ENCODE measurements at places on chromosomes 6 and 20. TPM values are rescaled to one million over a fixed set of nuclear protein-coding genes. Genes with fewer than 3 reads are reported as not detected.

Gene NHLRC1
- total RNA-seq: 1.2 TPM

Gene BAK1
- total RNA-seq: 25.4 TPM

Gene GPR6
- total RNA-seq: not detected

Gene GMDS
- 5.3 TPM for total RNA-seq

Gene NFYA
- total RNA-seq: 9.8 TPM

Gene CDH4
- total RNA-seq: 0.08 TPM
